Urinary bladder (tissue), 4 donors: ENCODE measurements at places on chromosomes 6 and 20.

DNA sequence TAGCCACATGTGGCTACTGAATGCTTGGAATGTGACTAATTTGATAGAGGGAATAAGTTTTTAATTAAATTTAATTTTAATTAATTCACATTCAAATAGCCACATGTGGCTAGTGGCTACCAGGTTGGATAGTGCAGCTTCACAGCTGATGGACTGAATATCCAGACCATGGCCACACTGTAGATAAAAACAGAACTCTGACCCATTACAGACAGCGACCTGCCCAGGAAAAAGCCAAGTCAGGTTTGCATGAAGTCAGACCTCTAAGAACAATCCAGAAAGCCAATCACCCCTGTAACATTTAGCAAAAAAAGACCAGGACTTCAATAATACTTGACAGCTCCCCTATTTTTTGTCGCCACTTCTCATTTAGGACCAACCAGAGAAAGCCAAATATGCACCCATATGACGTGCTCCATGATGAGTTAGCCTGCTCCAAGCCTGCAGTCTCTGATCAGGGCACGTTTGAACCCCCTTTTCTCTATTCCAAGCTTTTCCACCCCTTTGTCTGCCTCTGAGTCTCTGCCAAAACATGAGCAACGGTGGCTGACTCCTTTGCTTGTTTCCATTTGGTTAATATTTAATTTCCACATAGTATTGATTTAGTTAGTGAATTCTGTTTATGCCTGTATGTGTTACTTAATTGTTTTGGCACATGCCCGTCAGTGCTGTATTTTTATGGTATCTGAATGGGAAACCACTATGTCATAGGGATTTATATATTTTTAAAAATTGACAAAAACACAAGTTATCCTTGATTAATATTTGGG is 636.3 kb downstream of the UTRN start:
- DNase-seq: no peak

DNA sequence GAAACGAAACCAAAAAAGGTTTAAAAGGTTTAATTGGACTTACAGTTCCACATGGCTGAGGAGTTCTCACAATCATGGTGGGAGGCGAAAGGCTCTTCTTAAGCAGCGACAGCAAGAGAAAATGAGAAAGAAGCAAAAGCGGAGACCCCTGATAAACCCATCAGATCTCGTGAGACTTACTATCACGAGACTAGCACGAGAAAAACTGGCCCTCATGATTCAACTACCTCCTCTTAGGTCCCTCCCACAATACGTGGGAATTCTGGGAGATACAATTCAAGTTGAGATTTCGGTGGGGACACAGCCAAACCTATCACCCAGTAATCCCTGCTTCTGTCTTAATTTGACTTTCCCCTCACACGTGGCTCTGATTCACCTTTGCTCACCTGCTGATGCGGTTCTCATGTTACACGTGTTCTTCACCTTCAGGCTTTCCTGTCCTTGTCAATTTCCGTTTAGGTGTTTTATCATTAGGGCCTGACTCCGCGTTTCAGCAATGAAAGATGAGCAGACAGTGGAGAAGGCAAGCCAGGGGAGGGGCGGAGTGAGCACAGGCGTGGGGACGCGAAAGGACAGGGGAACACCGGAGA is 57.1 kb downstream of the AGPAT4 start:
- no peak for DNase-seq

GRCh38 chr6:130743175-130743574 is 84.0 kb upstream of the SMLR1 start:
- DNase-seq: no peak

DNA sequence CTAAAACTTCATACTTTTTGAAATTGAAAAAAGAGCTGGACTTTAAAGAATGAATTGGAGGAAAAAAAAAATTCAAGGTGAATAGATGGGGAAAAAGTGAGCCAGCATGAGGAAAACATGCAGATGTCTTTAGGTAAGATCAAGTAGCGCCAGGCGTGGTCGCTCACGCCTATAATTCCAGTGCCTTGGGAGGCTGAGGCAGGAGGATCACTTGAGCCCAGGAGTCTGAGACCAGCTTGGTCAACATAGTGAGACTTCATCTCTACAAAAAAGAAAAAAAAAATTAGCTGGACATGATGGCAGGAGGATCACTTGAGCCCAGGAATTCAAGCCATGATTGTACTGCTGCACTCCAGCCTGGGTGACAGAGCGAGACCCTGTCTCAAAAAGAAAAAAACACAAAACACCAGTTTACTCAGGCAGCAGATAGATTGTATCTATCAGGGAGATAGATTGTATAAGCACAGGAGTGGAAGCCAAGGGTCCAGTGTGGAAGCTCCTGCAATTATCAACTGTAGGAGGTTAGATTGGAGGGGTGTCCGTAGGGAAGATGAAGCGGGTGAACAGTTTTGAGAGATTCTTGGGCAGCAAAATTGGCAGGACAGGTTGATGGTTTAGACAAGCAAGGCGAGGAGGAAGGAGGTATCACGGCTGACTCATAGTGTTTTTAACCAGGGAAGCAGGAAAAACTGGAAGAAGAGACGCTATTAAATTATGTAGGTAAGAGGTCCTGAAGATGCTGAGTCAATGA is 97.6 kb upstream of the ZNF217 start:
- DNase-seq: no peak

DNA sequence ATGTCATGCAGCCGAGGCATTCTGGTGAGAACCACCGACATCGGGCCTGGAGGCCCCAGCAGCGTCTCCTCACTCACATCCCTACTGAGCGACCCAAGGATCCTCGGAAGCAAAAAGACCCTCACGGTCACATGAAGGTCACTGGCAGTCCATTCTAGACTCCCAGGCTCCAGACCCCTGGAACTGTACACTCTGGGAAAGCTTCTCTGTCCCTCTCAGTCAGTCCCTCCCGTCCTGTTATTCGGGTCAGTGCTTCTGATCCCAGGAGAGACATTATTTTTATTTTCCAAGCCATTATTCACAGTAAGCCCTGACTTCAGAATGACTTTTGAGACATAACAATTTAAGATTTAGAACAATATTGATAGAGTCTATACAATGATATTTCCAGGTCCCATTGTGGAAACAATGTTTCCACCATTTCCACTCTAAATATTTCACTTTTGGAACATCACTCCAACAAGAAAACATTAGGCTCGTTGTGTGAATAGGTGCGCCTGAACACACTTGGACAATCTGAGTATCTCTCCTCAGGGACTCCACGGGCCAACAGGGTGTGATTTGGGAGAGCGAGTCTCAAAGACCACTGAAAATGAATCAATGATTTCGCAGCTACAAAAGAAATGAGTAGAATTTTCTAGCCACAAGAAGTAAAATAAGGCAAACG is 199.7 kb downstream of the SOD2 start:
- DNase-seq: no peak

GRCh38 chr6:36350082-36350481 is 13.4 kb upstream of the BNIP5 start:
- no peak for DNase-seq

DNA sequence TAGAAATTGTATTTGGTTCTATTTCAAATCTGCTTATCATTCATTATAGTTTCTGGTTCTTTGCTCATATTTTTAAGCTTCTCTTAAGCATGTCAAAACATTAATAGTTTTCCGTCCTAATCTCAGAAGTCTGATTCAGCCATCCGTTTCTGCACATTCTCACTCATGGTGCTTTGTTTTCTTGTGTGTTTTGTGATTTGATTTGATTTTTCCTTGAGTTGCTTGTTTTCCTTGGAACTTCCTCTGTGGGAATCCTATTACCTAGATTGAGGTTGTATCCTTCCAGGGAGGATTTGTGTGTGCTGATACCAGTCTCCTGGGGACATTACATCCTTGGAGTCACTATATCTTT is 7.9 kb downstream of the SNX9 start:
- no peak for DNase-seq

GRCh38 chr6:116476002-116476678 is 15.0 kb downstream of the CALHM6 start:
- DNase-seq: no peak

GRCh38 chr6:73728548-73729205 is 32.7 kb downstream of the CD109 start:
- no peak for DNase-seq

GRCh38 chr6:33317669-33318425 is at the start of gene ZBTB22:
Gene ZBTB22 (minus strand): TSS chr6:33317744. CDS start chr6:33316916, 828 bp downstream.
- DNase-seq: peak; percentile 99

DNA sequence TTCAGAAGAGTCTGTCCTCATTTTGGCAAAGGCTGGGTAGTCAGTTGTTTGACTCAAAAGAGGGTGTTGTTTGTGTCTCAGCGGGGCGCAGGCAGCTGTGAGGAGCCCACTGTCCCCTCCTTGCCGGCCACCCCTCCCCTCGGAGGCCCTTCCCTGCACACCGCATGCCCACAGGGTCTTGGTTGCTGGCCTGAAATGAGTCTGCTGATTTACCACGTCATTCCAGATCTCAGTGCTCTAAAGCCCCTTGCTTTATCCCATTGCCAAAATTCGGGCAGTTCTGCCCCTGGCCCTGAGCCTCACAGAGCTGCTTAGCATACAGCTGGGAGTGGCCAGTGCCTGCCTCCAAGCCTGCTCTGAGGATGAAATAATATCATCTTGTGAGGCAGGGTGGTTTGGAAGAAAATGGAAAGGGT is 220.7 kb downstream of the UST start:
- no peak for DNase-seq

DNA sequence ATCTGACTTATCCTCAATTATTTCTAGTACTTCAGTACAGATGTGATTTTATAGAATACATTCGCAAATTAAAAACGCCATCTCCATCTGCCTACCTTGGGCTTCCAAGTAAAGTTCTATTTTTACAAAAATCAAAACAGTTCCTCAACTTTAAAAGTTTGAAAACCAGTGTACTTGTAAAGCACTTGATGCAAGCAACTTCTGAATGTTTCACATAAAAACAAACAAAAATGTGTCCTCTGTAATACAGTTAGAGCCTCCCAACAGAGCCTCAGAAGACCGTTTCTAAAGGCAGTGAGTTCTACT is 384 bp upstream of the MANEA start:
- DNase-seq: no peak

DNA sequence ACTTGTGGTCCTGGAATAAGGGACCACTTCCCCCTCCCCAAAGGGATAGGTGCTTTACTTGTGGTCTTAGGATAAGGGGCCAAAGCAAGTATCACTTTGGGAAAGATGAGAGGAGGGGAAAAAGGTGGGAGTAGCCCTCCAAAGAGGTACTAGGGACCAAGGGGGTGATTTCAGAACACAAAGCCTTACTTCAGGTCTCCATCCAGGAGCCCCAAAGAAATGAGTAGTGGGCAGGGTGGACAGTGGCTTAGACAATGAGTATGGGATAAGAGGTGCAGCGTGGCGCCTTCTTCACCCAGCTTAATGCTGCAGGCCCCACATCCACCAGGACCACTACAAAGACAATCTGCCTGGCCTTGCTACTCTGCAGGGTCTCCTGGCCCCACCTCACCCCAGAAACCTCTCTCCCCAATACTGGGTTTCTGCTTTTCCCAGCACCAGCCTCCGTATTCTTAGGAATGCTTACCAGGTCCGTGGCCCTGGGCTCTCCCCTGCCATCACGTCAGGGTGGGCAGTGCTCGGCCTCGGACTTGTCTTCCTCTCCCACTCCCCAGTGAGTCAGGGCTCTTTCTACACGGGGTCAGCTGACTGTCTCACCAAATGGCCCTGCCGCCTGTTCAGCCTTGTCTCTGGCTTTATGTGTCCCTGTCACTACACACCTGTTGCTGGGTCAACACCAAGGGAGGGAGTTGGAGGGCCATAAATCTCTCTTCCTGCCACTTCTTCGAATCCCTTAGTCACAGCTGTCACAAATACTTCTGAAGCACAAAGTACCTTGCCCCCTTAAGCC is 3.1 kb downstream of the NNAT start:
- no peak for DNase-seq

DNA sequence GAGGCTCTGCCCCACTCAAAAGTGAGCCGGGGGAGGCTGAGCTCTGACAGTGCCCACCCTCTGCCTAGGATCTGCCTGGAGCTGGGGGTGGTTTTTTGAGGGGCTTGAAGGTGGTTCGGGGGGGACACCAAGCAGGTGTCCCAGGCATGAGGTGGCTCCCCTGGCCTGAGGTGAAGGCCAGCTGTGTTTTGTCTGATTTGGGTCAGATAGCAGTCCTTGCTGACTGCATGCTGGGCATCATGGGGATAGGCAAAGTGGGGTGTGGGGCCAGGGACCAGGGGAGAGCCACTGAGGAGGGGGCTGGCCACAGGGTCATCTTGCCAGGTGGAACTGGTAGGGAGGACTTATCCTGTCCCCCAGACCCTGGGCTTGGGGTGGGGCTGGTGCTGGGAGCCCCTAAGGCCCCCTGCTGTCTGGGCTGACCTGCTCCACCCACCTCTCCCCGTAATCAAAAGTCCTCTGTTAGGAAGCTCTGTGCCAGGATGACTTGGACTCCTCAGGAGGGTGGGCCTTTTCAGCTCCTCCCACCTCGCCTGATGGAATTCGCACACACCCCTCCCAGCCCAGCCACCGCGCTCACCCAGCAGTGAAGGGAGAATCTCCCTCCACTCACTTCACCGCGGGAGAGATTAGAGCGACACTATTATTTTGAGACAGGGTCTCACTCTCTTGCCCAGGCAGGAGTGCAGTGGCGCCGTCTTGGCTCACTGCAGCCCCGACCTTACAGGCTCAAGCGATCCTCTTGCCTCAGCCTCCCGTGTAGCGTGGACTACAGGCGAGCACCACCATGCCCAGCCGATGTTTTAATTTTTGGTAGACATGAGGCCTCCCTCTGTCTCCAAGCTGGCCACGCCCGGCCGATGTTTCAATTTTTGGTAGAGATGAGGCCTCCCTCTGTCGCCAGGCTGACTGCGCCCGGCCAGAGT is 1.5 kb upstream of the COL9A3 start:
- DNase-seq: no peak

DNA sequence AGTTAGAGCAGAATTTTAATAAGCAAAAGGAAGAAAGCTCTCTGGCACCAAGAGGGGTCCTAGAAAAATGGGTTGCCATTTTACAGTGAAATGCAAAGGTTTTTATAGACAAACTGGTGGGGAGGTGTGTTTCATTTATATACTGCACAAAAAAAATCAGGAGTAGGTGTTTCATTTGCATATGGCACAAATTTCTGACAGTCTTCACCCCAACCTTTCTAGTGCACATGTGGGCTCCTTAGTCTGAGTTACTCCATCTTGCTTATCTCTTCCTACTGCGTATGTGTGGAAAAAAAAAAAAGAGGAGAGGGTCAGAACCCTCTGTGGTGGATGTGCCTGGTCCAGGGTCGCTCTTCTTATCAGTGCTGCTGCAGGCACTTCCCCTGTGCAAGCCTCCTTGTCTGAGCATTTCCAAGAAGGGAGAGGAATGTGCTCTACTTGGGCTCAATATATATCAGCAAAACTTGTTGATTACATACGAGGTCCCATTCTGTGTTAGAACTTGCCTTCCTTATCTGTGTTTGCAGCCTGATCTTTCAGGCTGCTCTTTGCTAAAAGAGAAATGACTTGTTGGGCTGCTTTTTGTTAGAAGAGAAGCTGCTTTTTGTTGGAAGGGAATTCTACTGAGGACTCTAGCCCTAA is 59.0 kb upstream of the MRAP2 start:
- DNase-seq: no peak

- DNase-seq: no peak
Observed at GRCh38 chr20:21280522-21281016, 22.6 kb upstream of the XRN2 start.
